ENCODE measurements at places on chromosomes 1 and 21.

- DNase-seq: no peak
Observed at GRCh38 chr1:43614211-43614610, 35.7 kb upstream of the KDM4A start.

- DNase-seq: no peak
Observed at GRCh38 chr1:94808669-94809068, 11.5 kb upstream of the SLC44A3 start.

- no peak for DNase-seq
Observed at GRCh38 chr1:8035289-8035688, 9.2 kb upstream of the ERRFI1 start.

DNA sequence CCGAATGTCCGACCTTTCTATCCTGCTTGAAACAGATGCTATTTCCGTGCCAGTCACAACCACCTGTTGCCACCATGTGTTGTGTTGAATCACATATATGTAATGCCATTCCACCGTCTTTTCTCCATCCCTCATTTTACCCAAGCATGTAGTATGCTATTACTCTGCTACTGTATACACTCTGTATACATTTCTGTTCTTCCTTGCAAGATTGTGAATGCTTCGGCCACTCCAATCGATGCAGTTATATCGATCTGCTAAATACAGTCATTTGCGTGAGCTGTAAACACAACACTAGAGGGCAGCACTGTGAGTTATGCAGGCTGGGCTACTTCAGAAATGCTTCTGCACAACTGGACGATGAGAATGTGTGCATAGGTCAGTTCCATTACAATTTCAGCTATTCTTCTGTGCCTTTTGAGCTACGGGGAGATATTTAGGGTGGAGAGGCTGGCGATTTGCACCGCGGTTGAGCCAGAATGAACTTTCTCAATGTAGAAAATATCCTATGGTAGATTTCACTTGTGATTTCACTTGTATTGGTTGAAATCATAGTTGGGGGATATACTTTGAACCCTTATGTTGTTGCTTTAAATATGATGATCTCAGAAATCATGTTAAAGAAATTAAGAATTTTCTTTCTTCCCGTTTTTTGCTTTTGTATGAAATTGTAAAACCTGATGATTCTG is 289.8 kb downstream of the NTNG1 start:
- no peak for DNase-seq

DNA sequence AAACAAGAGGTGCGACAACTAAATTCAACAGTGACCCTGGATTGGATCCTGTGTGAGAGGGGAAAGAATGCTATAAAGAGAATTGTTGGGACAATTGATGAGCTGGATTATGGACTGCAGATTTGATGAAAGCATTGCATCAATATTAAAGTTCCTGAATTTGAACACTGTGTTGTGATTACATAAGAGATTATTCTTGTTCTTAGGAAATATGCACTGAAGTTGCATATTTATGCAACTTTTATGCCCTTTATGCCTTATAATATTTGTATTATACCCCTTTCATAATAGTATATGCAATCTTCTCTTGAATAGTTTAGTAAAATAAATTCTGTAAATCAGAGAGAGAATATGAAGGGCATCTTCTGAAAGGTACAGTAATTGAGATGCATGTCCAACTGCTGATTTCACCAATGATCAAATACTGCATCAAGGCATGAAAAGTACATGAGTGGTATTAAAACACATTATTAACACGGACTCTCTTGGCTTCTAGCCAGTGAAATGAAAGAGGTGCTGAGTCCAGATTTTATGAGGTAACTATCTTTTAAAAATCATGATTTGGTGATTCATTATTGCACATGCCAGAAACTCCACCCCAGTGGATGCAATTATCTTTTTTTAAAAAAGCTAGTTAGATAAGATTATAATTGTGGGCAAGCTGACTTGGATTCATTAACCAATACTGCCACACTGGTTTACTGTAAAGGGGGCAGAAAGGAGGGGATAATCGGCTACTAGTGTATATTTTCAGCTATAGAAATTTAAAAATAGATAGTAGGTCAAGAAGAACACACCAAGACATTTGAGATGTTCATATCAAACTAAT is 19.9 kb upstream of the LPAR3 start:
- no peak for DNase-seq

DNA sequence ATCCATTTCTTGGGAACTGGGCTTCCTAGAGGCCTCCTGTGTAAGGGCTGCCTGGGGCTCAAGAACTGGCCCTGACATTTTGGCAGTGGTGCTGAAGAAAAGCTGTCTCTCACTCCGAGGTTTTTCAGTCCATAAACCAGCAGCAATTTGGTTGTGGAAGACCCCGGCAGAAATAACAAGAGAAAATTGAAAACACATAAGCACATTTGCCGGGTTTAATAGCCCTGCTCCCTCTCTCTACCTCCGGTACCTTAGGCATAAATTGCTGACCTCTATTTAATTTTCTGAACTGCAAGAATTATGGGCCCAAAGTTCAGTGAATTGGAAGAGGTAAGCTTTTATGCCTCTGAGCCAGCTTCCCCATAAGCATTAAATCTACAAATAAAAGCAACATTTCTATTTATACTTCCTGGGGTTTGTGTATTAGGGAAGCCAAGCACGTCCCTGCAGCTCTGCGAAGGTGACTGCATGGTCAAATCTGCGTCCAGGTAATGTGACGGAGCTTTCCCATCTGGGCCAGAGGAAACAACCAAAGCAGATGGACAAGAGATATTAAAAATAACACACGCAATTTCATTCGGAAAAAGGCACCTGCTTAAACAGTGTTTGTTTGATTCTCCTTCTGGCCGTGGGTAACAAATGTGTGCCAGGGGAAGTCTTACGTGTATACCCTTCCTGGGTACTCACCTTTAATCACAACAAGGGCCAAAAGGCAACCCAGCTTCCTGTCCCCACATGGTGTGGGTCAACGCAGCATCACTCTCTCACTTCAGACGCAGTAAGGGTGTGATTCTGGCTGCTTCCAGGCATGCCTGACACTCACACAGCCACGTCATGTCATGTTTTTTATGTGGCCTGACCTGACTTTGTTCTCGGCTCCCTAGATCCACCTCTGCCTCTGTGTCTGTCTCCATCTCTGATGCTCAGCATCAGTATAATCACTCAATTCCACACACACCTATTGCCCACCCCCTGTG is 69.2 kb downstream of the PAPPA2 start:
- DNase-seq: no peak

GRCh38 chr21:28261298-28261697 is 731.4 kb downstream of the LTN1 start:
- DNase-seq: no peak

- no peak for DNase-seq
Observed at GRCh38 chr1:221868593-221869303, 126.9 kb upstream of the DUSP10 start.

GRCh38 chr1:41805771-41806471 is 112.8 kb downstream of the HIVEP3 start:
- DNase-seq: no peak

DNA sequence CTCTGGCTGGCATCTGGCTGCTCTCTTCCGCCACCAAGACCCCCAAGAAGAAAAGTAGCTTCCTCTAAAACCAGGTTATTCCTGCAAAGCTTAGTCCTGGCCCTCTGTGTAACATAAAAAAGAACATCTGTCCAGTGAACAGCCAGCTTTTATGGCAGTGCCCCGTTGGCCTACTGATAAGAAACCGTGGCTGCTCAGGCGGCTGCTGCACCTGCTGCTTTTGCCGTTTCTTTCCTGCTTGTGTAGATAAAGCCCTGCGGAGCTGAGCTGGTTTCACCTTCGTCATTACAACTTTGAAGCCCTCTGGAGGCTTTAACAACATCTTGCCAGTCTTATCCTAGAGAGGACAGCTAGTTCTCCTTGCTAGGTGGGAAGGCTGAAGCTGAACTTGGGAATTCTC is 20.5 kb downstream of the ELAPOR1 start:
- DNase-seq: no peak

DNA sequence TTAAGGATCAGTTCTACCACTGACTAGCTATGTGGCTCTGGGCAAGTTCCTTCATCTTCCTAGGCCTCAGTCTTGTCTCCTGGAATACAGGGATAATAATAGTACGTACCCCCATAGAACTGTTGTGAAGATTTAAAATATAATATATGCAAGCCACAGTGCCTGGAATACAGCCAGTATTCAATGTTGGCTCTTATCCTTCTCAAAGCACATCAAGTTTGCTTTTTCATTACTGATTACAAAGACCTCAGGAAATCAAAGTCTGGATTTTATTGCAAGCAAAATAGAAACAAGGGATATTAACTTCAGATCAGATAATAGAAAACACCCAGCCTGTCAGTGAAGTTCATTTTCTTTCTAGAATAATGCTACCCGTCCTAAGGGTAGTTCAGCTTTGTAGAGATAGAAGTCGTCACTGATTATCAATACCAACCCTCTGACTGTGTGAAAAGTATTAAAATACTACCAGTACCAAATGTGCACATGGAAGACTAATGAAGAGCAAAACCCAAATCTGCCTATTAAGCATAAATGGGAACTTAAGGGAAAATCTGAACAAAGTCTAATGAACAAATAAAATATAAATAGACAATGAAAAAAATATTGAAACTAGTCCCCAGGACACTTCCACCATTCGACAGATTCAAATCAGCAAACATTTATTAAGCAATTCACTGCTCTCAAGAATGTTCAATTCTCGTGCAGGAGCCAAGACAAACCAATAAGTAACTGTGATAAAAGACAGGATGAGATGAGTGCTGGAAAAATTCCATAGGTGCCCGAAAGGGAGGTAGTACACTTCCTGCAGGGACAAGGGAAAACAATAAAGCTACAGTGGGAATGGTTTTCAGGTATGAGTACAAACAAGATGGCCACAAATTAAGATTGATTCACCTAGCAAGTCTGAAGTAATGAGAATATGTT is 206.2 kb downstream of the SMYD3 start:
- DNase-seq: no peak

GRCh38 chr1:94550396-94550795 is 8.8 kb upstream of the F3 start:
- no peak for DNase-seq

DNA sequence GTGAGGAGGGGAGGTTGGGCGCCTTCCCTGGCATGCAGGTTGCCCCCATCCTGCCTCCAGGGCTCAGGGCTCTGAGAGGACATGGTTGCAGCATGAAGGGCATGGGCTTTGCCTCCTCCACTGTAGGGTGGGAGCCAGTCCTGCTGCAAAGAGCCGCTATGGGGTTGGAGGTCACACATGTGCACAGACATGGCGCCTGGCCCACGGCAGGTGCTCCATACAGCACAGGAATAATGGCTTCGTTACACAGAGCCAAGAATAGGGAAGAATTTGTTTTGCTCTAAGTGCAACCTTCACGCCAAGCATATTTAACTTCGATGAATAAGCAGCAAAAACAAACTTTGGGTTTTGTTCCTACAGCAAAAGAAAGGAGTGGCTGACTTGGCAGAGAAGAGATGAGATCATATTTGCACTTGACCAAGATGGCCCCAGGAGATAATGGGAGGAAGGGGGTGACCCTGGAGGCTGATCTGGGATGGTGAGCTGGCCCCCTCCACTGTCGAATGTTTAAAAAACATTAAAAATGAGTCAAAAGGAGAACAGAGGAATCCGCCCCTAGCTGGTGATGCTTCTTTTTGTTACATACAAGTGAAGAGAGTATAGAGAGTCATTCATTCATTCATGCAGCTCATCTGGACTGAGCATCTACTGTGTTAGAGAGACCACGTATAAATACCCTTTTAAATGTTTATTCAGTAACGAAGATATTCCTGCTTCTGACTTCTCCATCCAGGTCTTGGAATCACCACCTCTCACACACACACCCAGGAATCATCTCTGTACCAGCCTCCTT is 12.4 kb upstream of the C2CD2 start:
- no peak for DNase-seq

DNA sequence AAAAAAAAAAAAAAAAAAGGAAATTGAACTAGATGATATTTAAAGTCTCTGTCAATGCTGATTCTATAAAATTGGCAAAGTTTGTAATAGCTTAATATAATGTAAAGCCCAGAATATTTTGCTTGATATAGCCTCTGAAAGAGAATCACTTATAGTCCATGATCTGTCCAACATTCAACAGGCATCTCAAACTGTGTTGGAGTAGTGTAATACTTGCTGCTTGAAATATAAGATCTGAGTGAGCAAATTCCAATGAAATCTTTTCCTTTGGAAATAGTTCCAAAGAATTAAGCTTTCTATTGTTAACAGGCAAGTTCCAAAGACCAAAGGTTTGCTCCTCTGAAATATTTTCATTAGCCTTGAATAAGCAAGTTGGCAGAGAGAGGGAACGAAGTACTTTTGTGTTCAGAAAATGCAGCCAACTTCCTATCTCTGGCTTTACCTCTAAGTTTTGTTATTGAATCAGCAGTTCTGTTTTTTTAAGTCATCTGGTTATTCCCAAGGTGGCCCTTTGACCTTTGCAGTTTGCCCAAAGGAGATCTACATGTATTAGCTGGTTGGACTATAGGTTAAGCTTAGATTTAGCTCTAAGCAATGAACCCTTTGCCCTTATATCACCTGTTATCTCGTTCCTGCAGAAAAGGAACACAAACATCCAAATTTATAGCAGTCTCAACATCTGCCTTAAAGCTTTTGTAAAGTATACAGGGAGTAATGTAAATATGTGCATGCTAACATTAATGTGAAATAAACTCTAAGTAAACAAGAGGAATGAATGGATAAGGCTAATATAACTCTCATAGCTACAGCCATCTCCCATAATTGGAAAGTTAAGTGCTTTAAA is 24.4 kb upstream of the CEP350 start:
- no peak for DNase-seq

GRCh38 chr1:168692472-168692871 is 36.5 kb downstream of the DPT start:
- no peak for DNase-seq

- DNase-seq: no peak
Observed at GRCh38 chr1:152164517-152165136, 5.6 kb upstream of the RPTN start.

GRCh38 chr1:172239901-172240300 is 180.6 kb upstream of the C1orf105 start:
- DNase-seq: no peak

GRCh38 chr1:22529901-22530621 is 33.2 kb upstream of the EPHA8 start:
- DNase-seq: no peak

- DNase-seq: no peak
Observed at GRCh38 chr1:85259912-85260274, 431 bp upstream of the C1orf52 start.

DNA sequence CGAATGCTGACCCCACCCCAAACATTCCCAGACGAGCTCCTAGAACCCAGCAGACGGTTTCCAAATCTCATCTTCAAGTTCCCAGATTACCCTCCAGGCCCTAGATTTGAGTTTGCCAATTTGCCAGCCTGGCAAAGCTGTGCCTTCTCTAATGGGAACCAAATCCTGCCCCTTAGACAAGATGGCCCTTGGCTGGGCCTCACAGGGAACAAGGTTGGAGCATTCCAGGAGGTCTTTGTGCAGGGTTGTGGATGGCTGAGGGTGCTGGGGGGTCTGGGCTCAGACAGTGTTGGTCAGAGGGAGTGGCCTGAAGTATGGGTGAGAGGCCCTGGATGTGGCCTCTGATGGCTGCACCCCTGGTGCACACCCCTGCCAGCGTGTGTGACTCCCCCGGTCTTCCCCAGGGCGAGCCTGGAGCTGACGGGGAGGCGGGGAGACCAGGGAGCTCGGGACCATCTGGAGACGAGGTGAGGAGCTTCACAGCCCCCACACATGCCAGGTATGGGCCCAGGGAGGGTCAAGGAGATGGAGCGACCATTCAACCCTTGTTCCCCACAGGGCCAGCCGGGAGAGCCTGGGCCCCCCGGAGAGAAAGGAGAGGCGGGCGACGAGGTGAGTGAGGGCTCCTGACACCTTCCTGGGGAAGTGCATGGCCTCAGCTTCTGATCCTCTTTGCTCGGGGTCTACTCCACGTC is 10.2 kb downstream of the COL6A1 start:
- DNase-seq: no peak

- DNase-seq: no peak
Observed at GRCh38 chr21:45412909-45413611, 8.1 kb downstream of the COL18A1 start.

GRCh38 chr1:111789666-111790316 is 34.1 kb downstream of the DDX20 start:
- DNase-seq: no peak
